Renal cortical epithelial cell (primary cell): ENCODE measurements at places on chromosomes 7 and 10. TPM values are rescaled to one million over a fixed set of nuclear protein-coding genes. Genes with fewer than 3 reads are reported as not detected.

AKR1C4 gene
- not detected in 2 replicates for total RNA-seq

SPACDR gene
- not detected in 2 replicates for total RNA-seq

OGDHL gene
- total RNA-seq = 7.1 and 58.5 TPM in 2 replicates

ENTPD7 gene
- total RNA-seq = 71.2 and 106 TPM in 2 replicates

LIPK gene
- not detected in 2 replicates for total RNA-seq
